ENCODE measurements at places on chromosomes 2 and 18.

DNA sequence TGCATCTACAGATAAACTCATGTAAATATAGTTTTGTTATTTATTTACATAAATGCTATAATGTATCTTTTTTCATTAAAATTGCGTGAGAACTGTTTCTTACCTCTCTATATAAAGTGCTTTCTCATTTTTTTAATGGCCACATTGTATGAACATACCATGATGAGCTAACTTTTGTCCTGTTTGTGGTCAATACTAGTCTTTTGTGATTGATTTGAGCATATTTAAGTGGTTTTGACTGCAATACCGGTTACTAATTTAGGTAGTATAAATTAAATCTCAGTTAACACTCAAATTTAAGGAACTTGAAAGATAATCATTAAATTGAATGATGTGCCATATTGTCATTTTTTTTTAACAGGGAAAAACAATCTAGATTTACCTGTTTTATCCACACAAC, 108.2 kb downstream of the HAUS1 start:
- no peak for DNase-seq

- DNase-seq = no peak
Observed at GRCh38 chr2:235541838-235542549, 48.2 kb downstream of the AGAP1 start.

- DNase-seq = no peak
Observed at GRCh38 chr18:41456831-41457230, 498.2 kb upstream of the PIK3C3 start.

GRCh38 chr2:70461981-70462876, 91.4 kb downstream of the TGFA start:
- DNase-seq = no peak
